ENCODE measurements at places on chromosomes 7 and 10.
A peak's percentile ranks its signal among the peaks of the same experiment; 100 is the strongest.

- no peak for DNase-seq
These were observed 229.6 kb downstream of the GPAM start for GRCh38 chr10:111953949-111954348.

DNA sequence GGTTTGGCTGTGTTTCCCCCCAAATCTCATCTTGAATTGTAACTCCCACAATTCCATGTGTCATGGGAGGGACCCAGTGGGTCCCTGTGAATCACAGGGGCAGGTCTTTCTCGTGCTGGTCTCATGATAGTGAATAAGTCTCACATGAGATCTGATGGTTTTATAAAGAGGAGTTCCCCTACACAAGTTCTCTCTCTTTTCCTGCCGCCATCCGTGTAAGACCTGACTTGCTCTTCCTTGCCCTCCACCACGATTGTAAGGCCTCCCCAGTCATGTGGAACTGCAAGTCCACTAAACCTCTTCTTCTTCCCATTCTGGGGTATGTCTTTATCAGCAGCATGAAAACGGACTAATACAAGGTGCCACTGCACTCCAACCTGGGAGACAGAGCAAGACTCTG lies 329.2 kb downstream of the TNS3 start:
- no peak for DNase-seq

GRCh38 chr7:44486693-44487092 lies 3.8 kb downstream of the NUDCD3 start:
- DNase-seq, result peak; percentile 11

DNA sequence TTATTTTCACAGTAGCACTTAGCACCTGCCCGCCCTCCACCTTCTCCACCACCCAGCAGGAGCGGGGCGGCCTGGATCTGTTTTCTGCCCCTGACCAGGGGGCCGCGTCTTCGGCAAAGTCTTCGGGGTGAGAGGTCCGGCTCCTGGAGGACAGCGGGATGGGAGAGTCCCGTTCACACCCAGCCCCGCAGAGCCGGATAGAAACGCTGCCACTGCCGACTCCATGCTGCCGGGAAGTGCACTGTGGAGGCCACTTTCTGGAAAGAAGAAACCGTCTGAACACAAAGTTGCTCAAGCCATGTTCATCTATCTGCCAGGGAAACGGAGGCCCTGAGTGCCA lies 14.5 kb upstream of the ZNF273 start:
- no peak for DNase-seq

DNA sequence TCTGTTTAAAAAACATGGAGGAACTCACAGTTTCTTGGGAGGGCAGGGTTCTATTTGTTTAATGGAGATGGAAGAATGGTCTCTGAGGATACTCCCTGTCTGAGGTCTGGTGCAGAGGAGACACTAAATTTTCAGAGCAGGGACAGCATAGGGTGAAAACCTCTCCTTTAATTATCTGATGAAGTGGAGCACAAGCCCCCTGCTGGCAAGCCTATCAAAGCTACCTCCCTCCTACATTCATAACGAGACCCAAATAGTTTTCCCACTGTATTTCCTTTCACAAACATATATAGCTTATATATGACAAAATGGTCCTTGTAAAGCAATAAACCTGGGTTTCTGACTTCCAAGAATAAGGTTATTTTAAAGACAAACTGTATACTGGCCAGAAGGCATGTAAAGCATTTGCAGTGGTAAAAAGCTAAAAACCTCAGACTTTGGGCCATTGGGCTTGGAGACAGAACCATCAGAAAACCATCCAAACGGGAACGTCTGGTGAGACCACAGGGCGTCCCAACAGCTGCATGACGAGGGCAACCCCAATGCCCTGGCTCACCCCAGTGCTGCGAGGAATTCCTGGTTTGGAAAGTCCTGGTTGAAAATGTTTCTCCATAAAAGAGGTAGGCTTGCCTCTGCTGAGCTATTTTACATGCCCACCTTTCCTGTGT lies 201.3 kb downstream of the FANK1 start:
- DNase-seq, result no peak

DNA sequence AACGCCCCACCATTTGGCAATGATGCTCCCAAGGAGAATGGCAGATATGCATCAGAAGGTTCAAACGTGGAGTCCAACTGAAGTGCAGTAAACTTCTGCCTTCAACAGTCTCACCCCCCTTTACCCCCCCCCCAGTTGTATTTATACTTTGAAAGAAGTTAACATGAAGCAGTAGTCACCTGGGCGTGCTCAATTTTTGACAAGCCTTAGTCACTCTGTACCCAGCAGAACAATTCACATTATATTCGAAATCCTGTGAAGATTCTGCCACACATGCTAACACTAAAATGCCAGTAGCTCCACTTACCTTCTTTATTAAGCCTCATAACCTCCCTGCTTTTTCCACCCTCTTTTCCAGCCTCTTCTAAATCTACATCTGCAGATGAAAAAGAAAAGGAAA lies 894 bp downstream of the ATXN7L1 start:
- no peak for DNase-seq
